Dermis lymphatic vessel endothelial cell (primary cell): ENCODE measurements at places on chromosomes 2 and 18. TPM values are rescaled to one million over a fixed set of nuclear protein-coding genes. Genes with fewer than 3 reads are reported as not detected.

DNER gene
- under 0.01 TPM in 1 of 2 replicates, not detected in the other for total RNA-seq

TUBA3E gene
- total RNA-seq: not detected in 2 replicates

PAX3 gene
- under 0.01 and 0.33 TPM in 2 replicates for total RNA-seq

LRP2 gene
- total RNA-seq: under 0.01 TPM in 2 replicates

APCDD1 gene
- total RNA-seq: 0.11 TPM in 1 of 2 replicates, not detected in the other

ZSWIM2 gene
- total RNA-seq: not detected in 2 replicates

MPV17 gene
- total RNA-seq: 38.0 and 43.1 TPM in 2 replicates

IGFBP2 gene
- 1.4 and 9.6 TPM in 2 replicates for total RNA-seq

PIEZO2 gene
- total RNA-seq: 311 and 447 TPM in 2 replicates

HES6 gene
- 0.77 and 1.7 TPM in 2 replicates for total RNA-seq

KCNS3 gene
- total RNA-seq: 0.76 and 0.86 TPM in 2 replicates

REG3G gene
- total RNA-seq: not detected in 2 replicates

ETAA1 gene
- total RNA-seq: 14.1 TPM in 2 replicates

TMEM18 gene
- total RNA-seq: 14.1 and 14.3 TPM in 2 replicates

PTPN4 gene
- 27.2 and 27.4 TPM in 2 replicates for total RNA-seq

NRBP1 gene
- total RNA-seq: 94.3 and 108 TPM in 2 replicates

UGT1A3 gene
- not detected in 2 replicates for total RNA-seq

COL3A1 gene
- total RNA-seq: 0.95 and 6.9 TPM in 2 replicates

UGT1A4 gene
- not detected in 2 replicates for total RNA-seq

LCT gene
- total RNA-seq: under 0.01 TPM in 2 replicates

DSG4 gene
- not detected in 2 replicates for total RNA-seq

SGPP2 gene
- total RNA-seq: not detected in 2 replicates

ELOA2 gene
- total RNA-seq: not detected in 2 replicates

FEV gene
- not detected in 2 replicates for total RNA-seq

KIF3C gene
- 13.0 and 20.2 TPM in 2 replicates for total RNA-seq

NRP2 gene
- 215 and 309 TPM in 2 replicates for total RNA-seq

SLC8A1 gene
- total RNA-seq: 0.69 and 1.5 TPM in 2 replicates

AGXT gene
- total RNA-seq: not detected in 2 replicates

CIAO1 gene
- 92.6 and 100 TPM in 2 replicates for total RNA-seq

ASXL3 gene
- under 0.01 and 0.17 TPM in 2 replicates for total RNA-seq

MAP3K19 gene
- total RNA-seq: not detected in 2 replicates

HOXD1 gene
- total RNA-seq: 5.9 and 10.0 TPM in 2 replicates

FRZB gene
- total RNA-seq: 0.43 TPM in 2 replicates

FAP gene
- 0.09 and 0.76 TPM in 2 replicates for total RNA-seq

SERPINB11 gene
- not detected in 2 replicates for total RNA-seq

C18orf63 gene
- not detected in 2 replicates for total RNA-seq

PMAIP1 gene
- total RNA-seq: 10.5 and 12.9 TPM in 2 replicates

ANKRD29 gene
- total RNA-seq: 2.5 and 6.2 TPM in 2 replicates

SPAG16 gene
- 12.7 and 16.3 TPM in 2 replicates for total RNA-seq

HRH4 gene
- total RNA-seq: not detected in 2 replicates

DNAH6 gene
- under 0.01 and 0.09 TPM in 2 replicates for total RNA-seq

VIT gene
- total RNA-seq: under 0.01 TPM in 1 of 2 replicates, not detected in the other

SULT1C2 gene
- under 0.01 TPM in 1 of 2 replicates, not detected in the other for total RNA-seq

PLCL1 gene
- 0.11 and 0.69 TPM in 2 replicates for total RNA-seq

SP140 gene
- total RNA-seq: 0.17 TPM in 1 of 2 replicates, not detected in the other

POTEI gene
- 0.17 and 0.98 TPM in 2 replicates for total RNA-seq

ZNF804A gene
- under 0.01 TPM in 1 of 2 replicates, not detected in the other for total RNA-seq

CD207 gene
- 0.09 and 0.11 TPM in 2 replicates for total RNA-seq

ITGB6 gene
- not detected in 2 replicates for total RNA-seq
